ENCODE measurements at places on chromosomes 1 and 21. TPM values are rescaled to one million over a fixed set of nuclear protein-coding genes. Genes with fewer than 3 reads are reported as not detected.

The AGRN gene
- 38.3 TPM for total RNA-seq

The AMY1C gene
- total RNA-seq: not detected

DNA sequence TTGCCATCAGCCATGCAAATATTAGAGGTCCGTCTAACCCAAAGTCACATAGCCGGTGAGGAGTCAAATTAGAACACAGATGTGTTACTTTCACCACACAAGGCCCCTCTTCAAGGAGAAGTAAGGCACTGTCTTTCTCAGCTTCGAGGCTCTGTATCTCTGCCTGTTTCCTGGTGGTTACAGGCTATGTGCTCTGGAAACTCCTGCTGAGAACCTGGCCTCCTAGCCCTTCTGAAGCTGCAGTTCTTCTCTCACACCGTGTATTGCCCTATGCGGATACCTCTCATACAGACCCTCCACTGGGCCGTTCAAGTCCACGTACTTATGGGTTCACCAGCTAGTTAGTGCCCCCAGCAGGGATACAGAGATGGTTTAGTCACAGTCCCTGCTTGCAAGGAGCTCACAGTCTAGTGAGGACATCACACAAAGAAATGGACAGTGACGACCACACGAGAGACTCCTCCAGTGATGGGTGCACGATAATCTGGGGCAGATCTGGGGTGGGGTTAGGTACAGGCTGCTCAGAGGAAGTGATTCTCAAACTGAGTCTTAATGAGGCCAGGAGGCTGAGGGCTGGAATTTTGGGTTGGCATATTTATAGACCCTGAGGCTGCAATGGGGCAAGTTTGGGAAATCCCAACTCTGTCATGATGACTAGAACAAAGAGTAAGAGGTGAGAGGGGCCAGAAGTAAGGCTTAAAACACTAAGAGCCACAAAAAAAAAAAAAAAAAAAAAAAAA is 22.8 kb upstream of the ELOA start:
- no peak for DNase-seq

DNA sequence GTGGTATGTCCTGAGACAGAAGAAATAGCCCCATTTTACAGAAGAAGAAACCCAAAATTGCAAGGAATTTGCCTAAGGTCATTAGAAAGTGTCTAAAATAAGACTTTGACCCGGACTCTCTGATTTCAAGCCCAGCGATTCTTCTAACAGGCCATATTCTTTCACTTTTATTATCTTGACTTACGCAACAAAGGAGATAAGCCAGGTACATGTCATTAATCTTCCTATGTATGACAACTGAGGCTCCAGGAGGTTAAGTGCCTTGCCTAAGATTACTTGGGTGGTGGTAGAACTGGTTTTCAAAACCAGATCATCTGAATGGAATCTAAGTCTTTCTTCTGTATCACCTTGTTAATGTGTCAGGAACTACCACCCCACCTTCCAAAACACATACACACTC is 124.3 kb downstream of the PBX1 start:
- no peak for DNase-seq

The RAB3B gene
- 7.2 TPM for total RNA-seq

- peak; percentile 86 for DNase-seq
Observed at GRCh38 chr1:103371234-103371633, 154.3 kb upstream of the RNPC3 start.

GRCh38 chr1:87370544-87370943 is 41.9 kb downstream of the LMO4 start:
- DNase-seq: no peak

DNA sequence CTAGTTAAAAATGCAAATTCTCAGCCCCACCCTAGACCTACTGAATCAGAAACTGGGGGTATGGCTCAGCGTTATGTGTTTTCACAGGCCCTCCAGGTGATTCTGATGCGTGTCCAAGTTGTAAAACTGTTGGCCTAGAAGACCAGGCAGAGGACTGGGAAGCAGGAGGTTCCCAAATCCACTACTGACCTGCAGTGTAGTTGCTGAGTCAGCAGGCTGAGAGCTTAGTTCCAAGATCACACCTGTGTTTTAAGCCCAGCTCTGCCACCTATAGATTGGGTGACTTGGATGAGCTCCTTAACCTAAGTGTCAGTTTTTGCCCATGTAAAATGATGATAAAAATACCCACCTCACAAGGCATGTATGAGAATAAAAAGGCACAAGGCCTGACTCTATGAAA is 4.1 kb downstream of the GRHL3 start:
- DNase-seq: no peak

DNA sequence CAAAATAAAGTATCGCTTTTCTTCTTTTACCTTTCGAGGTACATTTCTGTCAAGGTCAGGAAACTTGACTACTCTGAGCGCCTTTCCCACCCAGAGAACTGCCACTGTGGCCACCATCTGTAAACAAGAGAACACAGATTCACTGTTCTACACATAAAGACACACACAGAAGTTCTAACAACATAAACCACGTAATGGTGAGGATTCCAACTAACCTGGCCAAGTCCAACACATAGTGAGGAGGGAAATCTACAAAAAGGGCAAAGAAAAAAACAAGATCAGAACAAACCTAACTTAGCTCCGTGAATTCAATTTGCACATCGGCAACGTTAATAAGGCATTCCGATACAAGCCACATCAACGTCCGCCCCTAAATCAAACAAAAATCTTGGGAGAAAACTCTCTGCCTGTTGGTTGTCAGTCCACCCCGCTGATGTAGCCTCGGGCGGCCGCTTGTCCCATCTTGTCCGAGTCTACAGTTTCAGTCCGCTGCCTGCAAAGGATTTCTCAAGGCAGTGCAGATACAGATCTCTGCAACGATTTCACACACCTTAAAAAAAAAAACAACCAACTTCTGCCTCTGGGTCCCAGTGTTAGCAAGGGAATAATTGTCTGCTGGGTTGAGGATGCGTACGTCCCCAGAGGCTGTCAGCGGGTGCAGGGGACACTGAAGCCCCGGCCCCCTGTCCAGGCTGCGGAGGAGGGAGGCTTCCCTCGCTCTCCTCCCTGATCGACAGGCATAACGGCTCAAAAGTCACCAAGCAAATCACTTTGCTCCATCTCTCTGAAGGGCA is 1.0 kb downstream of the SLC35D1 start:
- DNase-seq: peak; percentile 48

DNA sequence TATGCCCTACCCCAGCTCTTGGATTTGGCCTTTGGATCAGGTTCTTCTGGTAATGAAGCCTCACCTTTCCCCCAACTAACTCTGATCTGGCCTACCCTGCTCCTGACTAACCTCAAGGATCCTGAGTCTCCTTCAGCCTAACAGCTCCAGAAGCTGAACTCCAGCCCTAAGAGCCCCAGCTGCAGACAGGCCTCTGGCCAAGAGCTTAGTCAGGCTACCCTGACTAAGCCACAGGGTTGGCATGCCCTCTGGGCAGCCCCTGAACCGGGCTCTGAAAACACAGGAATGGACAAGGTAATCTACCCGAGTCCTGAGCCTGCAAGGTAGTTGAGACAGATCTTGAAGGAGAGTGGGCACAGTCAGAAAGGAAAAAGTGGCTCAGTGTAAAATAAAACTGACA is 29.4 kb downstream of the COA7 start:
- DNase-seq: peak; percentile 39

DNA sequence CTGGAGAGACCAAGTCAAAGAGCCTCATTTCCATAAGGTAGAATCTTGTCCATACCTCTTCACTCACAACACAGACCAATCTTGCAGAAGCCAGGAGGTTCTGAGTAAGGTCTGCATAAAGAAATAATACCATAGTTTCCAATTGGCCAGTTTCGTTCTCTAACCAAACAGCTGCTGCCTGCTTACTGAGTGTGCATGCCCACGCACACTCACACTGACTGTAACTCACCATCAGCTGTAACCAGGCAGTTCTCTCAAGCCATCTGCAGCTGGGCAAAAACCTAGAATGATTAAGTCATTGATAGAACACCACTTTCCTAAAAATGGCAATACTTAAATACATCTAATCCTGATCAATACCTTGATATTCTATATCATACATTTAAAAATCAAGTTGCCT is 106.6 kb upstream of the VAV3 start:
- DNase-seq: no peak

The LAMC1 gene
- total RNA-seq: 408 TPM

The ZNF695 gene
- total RNA-seq: 2.6 TPM

DNA sequence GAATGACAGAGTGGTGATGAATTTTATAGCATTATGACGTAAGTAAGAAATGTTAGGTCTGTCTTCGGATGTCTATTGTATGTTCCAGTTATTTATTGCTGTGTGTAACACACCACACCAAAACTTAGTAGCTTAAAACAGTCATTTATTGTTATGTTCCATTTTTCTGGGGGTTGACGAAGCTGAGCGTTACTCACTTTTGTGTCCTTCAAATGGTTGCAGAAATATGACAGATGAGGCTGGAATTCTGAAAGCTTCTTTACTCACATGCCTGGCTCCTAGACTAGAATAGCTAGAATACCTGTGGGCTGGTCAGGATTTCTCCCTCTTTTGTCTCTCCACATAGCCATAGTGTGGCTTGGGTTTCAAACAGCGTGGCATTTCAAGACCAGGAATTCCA is 62.1 kb upstream of the S1PR1 start:
- peak; percentile 21 for DNase-seq

- DNase-seq: peak; percentile 12
Observed at GRCh38 chr1:11749203-11749689, 12.7 kb upstream of the C1orf167 start.

The SELP gene
- total RNA-seq: not detected

GRCh38 chr1:209412036-209412435 is 171.5 kb upstream of the CAMK1G start:
- DNase-seq: peak; percentile 38

GRCh38 chr1:116958977-116959376 is 42.6 kb upstream of the CD101 start:
- no peak for DNase-seq

The RNF186 gene
- total RNA-seq: not detected

The GART gene
- total RNA-seq: 64.4 TPM

The NUAK2 gene
- total RNA-seq: 1.0 TPM

DNA sequence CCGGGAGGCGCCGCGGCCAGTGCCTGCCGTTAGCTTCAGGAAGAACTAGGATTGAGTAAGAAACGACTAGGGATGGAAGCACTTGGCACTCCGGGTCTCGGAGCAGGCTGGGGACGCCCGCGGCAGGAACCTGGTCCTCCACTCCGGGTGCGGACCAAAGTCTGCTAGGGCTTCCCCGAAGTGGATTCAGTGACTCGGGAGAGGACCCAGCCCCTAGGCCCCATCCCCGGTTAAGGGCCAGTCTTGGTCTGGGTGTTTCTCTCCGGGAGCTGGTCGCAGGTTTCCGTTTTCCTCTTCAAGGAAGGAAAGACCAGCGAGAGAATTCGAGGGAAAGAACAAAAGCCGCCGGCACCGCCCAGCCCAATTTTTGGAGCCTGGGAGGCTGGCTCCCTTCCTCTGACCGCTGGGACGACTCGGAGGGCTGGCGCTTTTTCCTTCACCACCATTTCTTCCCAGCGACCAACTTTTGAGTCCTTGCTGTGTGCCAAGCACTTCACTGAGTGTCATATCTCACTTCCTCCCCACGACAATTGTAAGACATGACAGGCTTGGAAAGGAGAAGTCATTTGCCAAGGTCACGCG is 16.8 kb upstream of the STMN1 start:
- peak; percentile 17 for DNase-seq

DNA sequence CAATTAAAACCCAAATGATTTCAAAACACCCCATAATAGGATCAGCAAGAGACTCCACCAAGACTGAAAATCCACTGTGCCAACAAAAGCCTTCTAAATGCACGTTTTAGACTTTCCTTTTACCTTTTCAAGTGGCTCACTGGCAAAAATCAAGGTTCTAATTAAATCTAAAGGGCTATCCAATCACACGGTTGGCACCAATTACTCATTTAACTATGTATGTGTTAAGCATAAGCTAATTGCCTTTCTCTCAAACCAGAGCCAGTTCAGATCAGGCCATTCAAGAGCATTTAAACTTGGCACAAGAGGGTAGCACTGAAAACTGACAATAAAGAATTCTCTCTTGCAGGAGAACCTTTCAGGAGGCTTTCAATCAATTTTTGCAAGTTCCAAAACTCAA is 139.5 kb downstream of the RGS7 start:
- no peak for DNase-seq

The OR2L8 gene
- total RNA-seq: not detected

Measured in fibroblast of lung (primary cell).